ENCODE measurements at places on chromosomes 12 and 14.

DNA sequence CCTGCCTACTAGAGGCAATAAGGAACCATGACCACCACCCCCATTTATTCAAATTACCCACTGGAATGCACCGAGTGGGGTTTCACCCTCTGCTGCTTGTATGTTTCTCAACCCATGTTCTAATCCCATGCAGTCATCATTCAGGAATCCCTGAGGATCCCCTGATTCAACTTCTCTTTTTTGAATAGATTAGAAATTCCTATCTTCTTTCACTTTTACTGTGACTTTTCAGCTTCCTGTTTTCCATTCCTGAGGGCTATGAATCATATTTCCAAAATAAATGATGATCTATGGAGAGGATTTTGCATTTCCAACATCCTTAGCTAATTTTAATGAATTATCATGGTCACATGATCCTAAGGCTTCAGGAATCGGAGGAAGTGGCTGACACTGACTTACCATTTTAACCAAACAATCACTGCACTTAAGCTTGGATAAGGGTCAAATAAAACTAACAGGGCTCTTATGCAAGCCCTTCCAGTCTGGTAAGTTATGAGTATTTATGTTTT is 19.4 kb upstream of the P2RX4 start:
- DNase-seq, result no peak

GRCh38 chr12:109369831-109370230 is 22.1 kb downstream of the MYO1H start:
- DNase-seq, result no peak

DNA sequence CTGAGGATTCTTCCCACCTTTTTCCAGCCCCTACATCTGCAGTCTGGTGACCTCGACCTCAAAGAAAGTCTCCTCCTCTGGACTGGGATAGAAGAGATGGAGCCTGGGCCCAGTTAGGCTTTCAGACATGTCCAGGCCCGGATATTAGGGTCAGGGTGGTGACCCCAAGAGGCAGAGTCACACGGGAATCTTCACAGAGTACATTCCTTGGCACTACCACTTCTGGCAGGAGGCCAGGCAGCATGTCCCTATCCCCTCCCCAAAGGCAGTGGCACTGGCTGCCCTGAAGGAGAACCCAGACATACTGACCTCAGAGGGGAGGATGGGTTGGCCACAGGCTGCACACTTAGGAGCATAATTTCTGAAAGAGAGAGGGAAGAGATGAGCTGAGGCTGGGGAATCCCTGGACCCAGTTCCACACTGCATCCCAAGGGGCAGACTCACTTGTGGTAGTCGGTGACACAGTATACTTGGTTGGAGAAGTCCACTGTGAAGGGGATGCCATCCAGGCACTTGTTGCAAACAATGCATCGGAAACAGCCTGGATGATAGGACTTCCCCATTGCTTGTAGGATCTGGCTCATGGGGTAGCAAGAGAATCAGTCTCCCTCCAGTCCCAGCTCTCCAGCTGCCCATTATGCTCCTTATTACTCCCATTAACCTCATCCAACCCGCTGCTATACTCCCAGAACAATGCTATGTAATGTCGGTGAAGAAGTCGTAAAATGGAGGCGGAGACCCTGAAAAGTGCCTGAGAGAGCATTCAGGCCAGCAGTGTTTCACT is 7.6 kb downstream of the AJUBA start:
- no peak for DNase-seq

GRCh38 chr12:26265606-26266005 is 70.2 kb downstream of the SSPN start:
- DNase-seq, result no peak

DNA sequence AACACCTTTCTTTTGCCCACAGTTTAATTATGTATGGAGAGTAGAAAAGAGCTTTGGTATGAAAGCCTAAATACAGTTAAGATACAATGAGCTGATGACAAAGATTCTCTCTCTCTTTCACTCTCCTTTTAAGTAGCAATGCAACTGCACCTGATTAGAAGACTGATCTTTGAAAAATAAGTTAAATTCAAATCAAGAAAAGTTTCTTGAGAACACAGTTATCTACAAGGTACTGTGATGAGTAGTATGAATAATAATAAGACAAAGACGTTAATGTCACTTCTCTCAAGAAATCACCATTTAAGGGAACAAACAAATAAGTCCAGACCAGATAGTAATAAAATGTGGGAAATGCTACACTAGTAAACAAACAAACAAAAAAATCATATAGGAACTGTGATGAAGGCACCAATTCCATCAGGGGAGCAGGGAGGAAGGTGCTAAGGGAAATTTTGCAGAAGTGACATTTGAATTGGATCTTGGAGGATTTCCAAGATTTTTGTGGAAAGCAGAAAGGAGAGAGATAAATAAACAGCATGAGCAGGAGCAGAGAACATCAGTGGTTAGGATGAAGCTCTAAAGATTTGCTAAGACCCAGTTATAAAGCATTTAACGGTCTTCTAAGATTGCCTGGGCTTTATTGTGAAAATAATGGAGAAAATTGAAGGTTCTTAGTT is 65.2 kb upstream of the STK38L start:
- DNase-seq, result no peak

DNA sequence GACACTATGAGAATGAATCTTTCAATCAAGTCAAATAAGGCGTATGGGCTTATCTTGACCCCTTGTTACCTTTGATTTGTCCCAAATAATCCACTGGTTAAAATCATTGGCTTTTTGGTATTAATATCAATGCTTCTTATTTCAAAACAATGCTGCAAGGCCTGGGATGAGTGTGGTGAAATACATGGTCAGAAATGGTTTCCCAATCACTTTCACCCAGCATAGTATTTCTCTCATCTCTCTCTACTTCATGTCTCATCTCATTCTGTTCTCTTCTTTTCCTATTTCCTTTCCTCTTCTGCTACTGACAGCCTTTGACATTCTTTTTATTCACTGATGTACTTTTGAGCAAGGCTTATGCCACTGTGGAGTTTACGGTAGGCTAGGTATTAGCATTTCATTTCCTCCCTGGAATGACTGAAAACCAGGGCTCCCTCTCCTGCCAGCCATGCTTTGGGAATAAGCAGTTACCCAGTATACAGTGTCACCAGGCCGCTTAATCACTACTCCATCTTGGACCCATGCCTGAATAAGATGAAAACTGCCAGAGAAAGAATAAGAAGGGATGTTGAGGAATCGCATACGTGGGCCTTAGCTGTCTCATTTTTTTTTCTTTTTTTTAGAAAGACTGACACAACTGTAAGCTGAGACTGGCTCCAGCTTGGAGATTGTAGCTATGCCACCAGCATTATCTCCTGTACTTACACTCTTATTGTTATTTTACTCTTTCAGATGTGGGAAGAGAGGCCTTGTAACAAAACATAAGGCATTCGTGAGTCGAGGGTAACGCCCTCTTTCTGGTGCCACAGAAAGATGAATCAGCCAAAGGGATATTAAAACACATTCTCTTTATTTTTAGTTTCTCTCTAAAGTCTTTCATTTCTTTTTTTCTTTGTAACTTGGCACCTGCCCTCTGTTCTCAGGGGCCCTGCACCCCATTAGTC is 53.5 kb downstream of the IGF1 start:
- no peak for DNase-seq

DNA sequence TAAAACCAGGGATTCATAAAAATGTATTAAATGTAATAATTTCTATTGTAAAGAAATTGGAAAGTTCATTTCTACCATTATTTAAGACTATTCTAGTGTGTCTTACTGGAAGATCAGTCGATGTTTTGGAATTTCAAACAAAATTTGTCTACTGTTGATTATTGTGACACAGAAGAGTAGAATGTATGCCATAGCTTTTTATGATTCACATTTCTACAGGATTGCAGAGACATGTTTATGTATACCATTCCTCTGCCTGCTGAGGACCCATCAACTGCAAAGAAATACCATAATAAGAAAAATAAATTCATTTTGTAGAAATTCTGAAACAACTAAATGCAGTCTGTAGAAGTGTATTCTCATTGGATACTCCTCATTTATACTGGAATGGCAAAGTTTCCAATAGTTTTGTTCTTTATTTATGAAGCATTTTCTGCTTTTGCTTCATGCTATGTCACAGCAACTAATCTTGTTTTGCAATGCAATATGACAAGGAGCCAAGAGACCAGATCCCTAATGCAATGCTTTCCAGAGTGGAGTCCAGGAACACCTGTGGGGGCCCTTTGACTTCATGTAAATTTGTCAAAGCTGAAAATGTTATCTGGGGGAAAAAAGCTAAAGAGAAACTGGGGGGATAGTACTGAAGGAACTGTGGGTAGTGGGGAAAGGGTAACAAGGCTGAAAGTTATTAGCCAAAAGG is 172.9 kb upstream of the LRIG3 start:
- no peak for DNase-seq

DNA sequence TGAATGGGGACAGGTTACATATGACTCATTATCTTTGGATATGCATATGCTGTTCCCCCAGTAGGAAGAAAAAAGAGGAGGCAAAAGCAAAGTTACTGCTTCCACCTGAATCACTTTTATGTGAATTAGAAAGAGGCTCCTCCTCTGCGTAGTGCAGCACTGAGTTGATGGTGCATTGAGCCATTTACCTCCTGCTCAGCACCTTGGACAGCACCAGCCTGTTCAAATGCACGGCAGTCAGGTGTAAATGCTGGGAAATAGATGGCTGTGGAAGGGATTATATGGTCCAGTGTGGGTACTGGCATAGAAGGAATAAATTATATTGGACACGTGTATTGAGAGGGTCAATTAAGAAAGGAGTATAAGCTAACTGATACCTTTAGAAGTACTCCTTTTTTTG is 541.9 kb upstream of the SEL1L start:
- DNase-seq, result no peak

DNA sequence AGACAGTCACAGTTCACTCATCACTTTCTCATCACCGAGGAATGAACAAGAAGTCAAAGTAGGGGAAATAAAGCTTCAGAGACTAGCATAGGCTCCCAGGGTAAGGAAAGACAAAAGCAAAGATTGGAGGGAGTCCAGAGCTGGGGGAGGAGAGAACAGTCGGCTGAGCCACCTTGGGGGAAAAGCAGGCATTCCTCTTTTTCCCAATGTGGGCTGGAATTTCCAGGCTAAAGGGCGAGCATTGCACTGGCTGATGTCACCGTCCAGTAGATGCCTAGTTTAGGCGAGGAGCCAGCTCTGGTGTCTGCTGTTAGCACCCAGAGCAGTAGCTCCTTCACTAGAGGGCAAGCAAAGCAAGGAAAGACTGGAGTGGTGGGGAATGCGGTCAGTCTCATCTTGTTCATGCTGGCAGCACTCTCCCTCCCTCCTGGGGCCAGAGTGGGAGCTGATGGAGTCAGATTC is 8.5 kb upstream of the KRT75 start:
- no peak for DNase-seq

GRCh38 chr14:89501381-89501780 is 84.3 kb upstream of the FOXN3 start:
- DNase-seq, result no peak

- DNase-seq, result no peak
Observed at GRCh38 chr12:52011602-52012214, 5.0 kb downstream of the TAMALIN start.

DNA sequence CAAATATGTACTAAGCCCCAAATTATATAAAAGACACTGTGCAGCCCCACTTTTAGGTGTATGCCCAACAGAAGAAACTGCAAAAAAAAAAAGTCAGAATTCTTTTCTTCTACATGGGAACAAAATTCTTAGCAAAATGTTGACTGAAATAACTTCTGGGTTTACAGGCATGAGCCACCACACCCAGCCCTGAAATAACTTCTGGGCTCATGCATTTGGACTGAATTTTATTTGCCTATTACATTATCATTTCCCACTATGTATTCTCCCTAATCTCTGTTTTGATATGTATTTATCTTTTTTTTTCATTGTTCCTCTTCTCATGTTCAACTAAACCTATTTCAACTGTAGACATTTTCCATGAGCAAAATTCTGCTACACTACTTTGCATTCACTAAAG is 169.2 kb downstream of the GRIN2B start:
- no peak for DNase-seq

- DNase-seq, result no peak
Observed at GRCh38 chr12:103093499-103094106, 136.1 kb downstream of the ASCL1 start.

DNA sequence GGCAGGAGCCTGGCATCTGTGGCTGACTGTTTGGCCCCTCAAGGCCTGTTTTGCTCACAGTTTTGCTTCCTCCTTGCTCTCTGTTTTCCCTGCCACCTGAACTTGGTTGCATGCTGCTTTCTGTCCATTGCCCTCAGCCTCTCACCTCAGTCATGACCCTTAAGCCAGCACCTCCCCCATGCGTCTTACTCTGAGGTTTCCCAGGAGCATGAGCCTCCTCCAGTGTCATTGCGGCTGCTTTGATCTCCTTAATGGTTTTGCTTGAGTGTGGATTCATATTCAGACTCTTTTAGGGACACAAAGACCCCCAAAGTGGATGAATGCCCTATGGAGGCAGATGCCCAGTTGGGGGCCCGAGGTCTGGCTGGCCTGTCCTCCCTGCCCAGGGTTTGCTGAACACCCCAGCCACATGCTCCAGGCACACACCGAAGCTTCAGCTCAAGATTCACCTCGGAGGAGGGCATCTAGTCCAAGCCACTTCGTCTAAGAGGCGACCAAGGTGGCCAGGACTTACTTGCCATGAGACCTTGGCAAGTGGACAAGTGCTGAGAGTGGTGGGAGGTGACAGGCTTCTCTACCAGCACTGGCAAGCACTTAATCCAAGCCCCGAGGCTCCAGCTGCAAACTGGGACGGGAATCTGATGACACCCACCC is 95.4 kb upstream of the DIO3 start:
- DNase-seq, result no peak

All from stimulated activated CD4-positive, alpha-beta T cell treated with anti-CD3 and anti-CD28 coated beads, Interleukin-15, amount 100 ng/mL, for 1 hour (primary cell).